Stimulated activated CD8-positive, alpha-beta memory T cell treated with anti-CD3 and anti-CD28 coated beads, Interleukin-4, amount 100 ng/mL, for 48 hours (primary cell): ENCODE measurements at places on chromosomes 12 and 14.

DNA sequence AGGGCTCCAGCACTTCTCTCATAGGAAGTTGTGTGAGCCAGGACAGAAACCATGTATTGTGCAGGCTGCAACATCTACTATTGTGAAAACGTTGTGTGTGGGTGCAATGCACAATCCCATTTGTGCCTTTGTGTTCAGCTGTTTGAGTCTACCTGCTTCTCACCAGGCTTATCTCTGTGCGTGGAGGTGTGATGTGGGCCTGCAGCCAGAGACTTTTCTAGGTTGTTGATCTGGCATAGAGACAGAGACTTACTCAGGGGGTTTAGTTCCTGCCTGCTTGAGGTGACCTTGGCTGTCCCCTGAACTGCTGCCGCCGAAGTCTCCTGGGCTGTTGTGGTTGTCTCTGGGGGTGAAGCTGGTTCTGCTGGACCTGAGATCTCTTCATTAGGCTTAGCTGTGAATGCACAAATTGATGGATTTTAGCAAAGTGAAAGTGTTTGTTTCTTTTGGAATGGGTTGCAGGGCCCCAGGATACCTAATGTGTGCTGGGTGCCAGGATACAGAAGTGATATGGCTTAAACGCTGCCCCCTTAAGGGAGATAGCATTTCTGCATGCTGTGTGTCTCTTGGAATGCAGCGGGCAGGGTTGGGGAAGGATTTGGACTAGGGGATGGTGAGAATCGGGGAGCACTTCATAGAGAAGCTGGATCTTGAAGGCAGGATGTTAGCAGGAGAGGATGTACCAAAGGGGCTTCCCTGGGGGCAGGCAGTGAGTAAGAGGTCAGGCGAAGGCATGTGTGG lies 2.5 kb downstream of the LACRT start:
- no peak for DNase-seq

DNA sequence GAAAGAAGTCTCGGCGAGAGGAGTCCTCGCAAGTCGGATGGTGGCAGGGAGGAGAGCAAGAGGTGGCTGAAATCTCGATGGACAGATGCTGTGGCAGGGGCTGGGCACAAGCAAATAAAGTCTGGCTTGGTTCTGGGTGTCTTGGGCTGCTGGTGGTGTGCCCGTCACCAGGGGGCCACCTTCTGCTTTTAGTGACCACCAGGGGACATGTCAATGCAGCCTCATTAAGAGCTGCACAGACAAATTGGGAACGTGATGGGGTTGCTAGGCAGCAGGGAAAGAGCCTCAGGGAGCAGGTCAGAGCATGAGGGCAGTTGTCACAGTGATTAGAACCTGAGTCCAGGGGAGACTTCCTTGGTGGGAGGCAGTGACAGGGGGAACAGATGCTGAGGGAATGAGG lies 44.0 kb downstream of the LRRC74A start:
- no peak for DNase-seq

- no peak for DNase-seq
These were observed 76.7 kb downstream of the MED13L start for GRCh38 chr12:116200812-116201211.

DNA sequence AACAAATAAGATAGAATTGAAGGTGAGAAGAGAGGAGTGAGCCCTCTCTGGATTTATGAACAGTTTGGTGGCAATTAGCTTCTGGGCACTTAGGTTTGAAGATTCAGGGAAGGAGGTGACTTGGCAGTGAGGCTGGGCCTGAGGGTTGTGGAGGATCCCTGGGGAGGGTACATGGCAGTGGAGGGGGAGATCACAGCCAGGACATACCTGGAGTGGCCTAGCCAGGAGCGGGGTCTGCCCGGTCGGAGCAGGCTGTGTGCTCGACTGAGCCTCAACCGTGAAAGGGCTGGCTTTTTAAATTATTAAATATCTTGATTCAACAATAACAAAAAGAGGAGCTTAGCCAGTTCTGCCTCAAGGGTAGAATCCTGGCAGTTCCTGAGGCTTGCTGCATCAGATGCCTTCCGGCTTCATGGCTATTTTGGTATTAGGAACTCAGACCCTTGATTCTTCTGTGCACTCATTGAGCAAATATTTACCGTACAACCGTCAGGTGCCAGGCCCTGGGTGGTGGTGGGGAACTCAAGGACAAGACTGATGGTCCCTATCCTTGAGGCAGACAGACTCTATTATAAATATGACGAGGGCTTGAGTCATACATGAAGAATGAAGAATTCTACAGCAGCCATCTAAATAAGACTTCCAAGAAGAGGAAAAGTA lies 73.4 kb downstream of the SPTB start:
- no peak for DNase-seq

GRCh38 chr14:91281346-91281745 lies 36.8 kb upstream of the GPR68 start:
- no peak for DNase-seq

GRCh38 chr12:94648578-94648977 lies 1.8 kb downstream of the TMCC3 start:
- DNase-seq, result no peak
